Coronary artery (tissue), 2 donors: ENCODE measurements at places on chromosomes 1 and 21.

DNA sequence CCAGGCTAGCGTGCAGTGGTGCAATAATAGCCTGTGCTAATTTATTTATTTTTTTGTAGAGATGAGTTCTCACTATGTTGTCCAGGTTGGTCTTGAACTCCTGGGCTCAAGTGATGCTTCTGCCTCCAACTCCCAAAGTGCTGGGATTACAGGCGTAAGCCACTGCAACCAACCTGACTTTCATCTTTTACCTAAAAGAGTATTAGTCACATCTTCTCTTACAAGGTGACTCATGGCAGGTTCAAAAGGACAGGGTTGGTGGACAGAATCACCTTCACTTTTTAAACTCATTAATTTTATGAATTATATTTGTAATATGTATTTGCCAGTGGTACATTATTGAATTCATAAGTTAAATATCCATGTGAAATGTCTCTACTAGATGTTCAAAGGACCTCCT is 18.1 kb downstream of the JAM2 start:
- DNase-seq, result no peak

DNA sequence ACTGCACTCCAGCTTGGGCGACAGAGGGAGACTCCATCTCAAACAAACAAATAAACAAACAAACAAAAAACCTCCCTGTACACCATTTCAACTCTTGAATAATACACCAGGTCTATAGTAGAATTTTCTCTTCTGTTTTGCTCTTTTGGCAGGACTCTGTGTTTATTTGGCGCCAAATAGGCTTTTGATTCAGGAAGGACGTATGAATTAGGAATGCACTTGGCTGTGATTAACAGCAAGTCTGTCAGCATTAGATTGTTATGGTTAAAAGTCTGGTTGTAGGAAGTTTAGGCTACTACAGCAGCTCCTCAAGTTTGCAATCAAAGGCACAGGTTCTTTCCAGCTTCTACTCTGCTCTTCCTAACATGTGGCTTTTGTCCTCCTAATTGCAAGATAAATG is 113.8 kb upstream of the KCNK1 start:
- DNase-seq, result no peak

DNA sequence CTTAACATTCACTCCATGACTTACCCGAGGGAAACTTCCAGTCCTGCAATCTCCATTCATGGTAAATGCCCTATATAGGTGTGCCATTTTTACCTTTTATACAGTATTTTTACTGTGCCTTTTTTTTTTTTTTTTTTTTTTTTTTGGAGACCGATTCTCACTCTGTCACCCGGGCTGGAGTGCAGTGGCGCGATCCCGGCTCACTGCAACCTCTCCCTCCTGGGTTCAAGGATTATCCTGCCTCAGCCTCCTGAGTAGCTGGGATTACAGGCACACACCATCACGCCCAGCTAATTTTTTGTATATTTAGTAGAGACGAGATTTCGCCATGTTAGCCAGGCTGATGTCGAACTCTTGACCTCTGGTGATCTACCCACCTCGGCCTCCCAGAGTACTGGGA is 124.4 kb upstream of the PLPPR4 start:
- DNase-seq, result no peak

- DNase-seq, result no peak
These were observed 16.7 kb upstream of the ERICH3 start for GRCh38 chr1:74690364-74690696.

DNA sequence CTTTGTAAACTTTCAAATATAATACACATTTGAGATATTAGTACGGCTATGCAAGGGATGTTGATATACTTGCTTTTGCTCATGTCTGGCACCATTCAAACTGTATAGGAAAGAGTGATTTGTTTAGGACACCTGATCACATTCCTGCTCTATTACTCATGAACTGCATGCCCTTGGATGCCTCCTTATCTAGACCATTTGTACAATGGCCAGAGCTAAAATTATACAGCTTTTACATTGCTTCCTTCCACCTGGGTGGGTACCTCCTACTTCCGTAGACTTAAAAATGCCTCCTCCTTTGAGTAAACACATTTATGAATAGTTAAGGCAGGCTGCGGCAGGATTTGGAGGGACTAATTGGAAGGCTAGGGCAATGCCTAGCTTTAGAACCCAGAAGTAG is 85.4 kb upstream of the PBX1 start:
- no peak for DNase-seq

DNA sequence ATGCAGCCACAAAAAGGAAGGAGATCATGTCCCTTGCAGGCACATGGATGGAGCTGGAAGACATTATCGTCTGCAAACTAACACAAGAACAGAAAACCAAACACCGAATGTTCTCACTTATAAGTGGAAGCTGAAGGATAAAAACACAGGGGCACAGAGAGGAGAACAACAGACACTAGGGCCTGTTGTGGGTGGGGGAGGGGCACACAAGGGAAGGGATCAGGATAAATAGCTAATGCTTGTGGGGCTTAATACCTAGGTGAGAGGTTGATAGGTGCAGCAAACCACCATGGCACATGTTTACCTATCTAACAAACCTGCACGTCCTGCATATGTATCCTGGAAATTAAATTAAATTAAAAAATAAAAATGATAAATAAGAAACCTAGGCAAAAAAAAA is 969.9 kb downstream of the TTLL7 start:
- DNase-seq, result no peak

GRCh38 chr1:184315254-184315653 is 71.6 kb upstream of the C1orf21 start:
- DNase-seq, result no peak

DNA sequence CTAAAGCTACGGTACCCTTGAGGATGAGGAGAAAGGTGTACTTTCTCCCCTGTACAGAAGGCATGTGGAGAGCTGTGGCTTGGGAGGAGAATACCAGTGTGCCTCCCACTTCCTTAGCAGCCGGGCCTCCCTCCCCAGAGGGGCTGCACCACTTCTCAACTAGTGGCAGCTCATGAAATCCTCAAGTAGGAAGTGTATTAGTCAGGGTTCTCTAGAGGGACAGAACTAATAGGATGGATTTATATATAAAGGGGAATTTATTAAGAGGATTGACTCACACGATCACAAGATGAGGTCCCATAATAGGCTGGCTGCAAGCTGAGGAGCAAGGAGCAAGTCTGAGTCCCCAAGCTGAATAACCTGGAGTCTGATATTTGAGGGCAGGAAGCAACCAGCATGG is 53.1 kb upstream of the PPP2R5A start:
- no peak for DNase-seq

DNA sequence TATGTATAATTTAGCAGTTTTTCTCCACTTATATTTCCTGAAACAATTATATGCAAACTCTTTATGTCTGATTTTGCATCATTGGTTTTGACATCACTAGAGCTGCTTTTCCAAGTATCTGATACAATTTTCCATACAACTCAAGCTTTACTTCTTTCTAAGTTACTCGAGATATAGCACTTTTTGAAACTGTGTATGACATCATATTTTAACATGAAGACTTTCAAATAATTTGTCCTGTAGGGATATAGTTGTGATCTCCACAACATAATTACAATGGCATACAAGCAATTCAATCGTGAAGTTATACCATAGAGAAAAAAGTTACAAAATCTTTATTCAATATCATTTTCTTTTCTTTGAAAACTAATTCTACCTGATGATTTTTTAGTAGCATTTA is 173.0 kb downstream of the LEPR start:
- no peak for DNase-seq

- DNase-seq, result no peak
These were observed 42.1 kb downstream of the POU2F1 start for GRCh38 chr1:167262836-167263235.

DNA sequence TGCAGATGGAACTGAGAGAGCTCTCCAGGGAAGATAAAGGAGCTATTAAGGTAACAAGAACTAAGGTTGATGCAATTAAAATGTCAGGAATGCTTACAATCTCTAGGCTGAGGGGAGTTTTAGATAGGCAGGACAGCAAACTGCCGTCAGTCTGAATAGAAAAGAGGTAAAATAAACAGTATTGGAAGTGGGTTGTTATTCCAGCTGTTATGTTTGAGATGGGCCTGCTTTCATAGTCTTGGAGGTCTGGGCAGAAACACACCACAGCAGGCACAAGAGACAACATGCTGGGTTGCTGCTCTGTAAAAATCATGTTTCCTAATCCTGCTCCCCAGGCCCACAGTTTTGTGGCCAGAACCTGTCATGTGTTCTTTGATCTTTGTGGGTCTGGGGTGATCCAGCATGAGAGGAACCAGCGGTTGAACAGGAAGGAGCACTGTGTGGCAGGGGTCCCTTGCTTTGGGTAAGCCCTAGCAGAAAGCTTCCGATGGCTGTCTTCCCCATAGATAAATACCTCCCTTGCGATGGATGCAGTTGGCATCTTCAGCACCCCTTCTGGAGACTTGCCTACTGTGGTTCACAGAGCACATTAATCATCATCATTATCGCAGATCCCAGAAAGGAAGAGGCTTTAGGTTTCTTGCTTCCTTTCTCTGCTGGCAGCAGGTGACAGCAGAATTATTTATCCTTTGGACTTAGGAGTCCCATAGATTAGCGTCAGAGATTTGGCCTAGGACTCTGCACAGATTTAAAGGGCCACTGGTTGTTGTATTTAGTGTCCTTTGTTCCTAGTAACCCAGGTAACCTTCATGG is 97.1 kb downstream of the AK5 start:
- DNase-seq, result no peak

- DNase-seq, result no peak
These were observed 5.2 kb upstream of the GIPC2 start for GRCh38 chr1:78040484-78041089.

- no peak for DNase-seq
These were observed 54.1 kb upstream of the ID3 start for GRCh38 chr1:23613191-23614031.

DNA sequence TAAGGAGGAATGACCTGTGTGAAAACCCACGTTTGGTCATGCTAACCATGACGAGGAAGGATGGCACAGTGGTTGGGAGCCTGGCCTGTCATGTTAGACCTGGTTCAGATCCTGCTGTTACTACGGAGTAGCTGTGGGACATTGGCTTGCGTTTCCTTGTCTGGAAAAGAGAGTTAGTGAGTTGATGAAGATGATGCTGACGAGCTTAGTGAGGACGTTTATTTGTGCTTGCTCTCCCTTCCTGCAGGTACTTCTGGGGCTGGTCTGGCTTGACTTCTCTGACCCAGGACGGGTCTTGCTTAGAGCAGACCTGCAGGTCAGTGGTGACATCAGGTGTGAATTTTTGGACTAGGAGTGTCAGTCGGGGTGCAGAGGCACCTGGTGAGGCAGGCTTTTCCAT is 14.7 kb downstream of the GALNT2 start:
- DNase-seq, result no peak

DNA sequence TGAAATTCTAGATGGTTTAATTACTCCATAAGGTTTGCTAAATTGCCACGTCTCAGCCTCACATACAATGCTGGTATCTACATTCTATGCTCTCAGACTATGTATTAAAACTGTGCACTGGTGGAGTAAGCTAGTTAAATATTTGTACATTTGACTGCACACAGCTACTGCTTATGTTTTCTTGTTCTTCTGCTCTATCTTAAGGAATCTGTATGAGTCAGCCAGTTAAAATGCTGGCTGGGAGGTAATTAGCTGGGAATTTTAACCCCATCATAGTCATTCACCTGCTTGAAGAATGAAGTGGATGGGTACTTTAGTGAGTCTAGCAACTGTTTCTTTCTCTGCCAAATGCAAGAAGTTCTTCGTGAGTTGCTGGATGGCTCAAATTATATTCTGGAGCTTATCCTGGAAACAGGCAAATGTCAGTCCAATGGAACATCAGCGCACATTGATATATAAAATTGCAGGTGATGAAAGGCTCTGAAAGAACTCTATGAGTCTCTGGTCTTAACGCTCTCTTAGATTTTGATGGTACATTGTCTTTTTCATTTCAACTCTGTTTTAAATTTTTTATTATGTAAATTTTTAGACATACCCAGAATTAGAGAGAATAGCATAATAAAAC is 83.4 kb downstream of the BACH1 start:
- no peak for DNase-seq

GRCh38 chr1:184385865-184386311 is 941 bp upstream of the C1orf21 start:
- DNase-seq, result no peak

GRCh38 chr21:16829532-16829931 is 683.3 kb upstream of the CXADR start:
- no peak for DNase-seq

GRCh38 chr1:25068316-25068715 is 138.2 kb upstream of the RUNX3 start:
- no peak for DNase-seq

DNA sequence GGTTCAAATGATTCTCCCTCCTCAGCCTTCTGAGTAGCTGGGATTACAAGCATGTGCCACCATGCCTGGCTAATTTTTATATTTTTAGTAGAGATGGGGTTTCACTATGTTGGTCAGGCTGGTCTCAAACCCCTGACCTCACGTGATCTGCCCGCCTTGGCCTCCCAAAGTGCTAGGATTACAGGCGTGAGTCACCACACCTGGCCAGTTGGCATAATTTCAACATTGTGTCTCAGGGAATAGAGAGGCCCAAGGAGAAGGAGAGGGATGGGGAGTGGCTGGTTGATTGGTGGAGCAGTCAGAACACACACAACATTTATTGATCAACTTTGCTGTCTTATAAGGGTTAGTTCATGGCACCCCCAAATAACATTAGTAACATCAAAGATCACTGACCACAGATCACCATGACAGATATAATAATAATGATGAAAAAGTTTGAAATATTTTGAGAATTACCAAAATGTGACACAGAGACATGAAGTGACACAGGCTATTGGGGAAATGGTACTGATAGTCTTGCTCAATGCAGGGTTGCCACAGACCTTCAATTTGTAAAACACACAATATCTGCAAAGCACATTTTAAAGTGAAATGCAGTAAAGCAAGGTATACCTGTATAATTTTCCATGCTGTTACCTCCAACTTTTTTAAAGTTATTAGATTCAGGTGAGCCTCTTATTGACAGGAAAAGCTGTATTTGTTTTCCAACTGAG is 15.8 kb upstream of the CYB5R1 start:
- no peak for DNase-seq

DNA sequence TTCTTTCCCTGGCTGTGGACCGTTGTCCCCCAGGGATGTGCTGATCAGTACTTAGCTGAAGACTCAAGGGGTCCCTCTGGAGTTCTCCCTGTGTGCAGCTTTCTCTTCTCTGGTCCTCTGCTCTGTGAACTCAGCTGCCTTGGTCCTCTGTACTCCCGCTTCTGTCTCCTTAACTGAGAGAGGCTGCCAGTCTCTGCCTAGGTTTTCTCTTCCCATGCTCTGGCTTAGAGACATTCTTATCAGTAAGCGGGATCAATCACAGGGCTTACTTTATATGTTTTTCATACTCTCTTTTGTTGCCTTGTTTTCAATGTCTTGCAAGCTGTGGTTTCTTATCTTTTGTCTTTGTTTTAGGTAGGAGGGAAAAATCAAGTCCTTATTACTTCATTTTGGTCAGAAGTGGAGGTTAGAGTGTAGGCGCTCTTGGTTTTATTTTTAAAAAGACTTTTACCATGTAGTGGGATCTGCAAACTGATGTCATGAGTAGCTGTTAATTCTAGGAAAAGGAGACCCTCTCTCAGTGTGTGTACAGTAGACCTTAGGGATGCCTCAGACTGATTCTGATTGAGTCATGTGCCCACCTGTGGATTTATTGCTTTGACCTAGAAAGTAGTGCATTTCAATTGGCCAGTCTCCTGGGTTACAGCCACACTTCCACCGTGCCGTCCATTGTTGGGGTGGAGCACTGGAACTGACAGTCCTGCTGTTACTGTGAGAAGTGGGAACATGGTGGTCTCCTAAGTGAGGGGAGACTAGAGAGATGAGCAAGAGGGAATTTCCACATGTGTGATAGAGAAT is 46.6 kb downstream of the TTC3 start:
- DNase-seq, result no peak
